Left ventricle myocardium inferior (tissue), 1 donor: ENCODE measurements at places on chromosomes 2 and 18.

DNA sequence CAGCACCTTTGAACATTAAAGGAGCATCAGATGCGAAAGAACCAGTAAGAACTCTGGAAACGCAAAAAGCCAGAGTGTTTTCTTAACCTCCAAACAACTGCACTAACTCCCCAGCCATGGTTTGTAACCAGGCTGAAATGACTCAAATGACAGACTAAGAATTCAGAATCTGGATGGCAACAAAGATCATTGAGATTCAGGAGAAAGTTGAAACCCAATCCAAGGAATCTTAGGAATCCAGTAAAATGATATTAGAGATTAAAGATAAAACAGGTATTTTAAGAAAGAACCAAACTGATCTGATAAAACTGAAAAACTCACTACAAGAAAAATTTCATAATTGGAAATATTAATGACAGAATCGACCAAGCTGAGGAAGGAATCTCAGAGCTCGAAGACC lies 116.7 kb downstream of the PTRHD1 start:
- no peak overlapping the region for H3K4me3 ChIP-seq
- H3K27me3 ChIP-seq, result no peaks in the 10 kb centered on the region
- peaks cover 20% of the 10 kb centered on the region for H3K4me1 ChIP-seq
- peaks cover 14% of the 10 kb centered on the region for H3K36me3 ChIP-seq

DNA sequence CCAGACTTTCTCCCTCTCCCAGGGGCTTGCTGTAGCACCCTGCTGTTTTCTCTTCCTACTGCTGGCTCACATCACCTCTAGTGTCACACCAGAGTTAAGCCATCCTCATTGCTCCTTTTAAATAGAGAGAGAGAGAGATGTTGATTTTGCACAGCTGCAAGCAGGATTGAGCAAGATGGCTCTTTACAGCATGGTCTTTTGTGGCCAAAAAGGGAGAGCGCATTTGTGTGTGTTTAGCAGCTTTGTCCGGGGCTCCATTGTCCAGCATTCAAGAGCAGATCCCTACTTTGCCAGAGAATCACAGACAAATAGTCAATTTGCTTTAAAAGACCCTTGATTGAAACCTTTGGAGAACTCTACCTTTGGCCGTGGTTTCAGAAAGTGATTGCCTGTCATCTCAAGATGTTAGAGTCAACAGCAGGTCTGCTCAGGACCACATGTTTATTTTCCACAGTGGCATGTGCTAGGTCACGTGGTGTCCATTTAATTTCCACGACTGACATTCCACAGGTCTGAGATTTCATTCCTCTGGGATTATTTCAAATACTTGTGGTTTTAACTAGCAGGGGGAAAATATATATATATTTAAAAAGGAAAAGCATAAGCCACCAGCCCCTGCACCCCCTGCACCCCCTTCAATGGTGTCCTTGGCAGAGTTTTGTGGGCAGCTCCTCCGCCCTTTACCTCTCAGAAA lies 359.9 kb upstream of the SLC14A2 start:
- no peak for DNase-seq
- peak overlapping the region; percentile 65 for H3K27ac ChIP-seq
- H3K4me1 ChIP-seq, result peaks cover 20% of the 10 kb centered on the region
- no peak overlapping the region for H3K4me3 ChIP-seq
- no peaks in the 10 kb centered on the region for H3K27me3 ChIP-seq

GRCh38 chr2:45651415-45652089 lies at the start of gene PRKCE:
Gene PRKCE (plus strand): TSS chr2:45651675.
- H3K4me1 ChIP-seq, result peaks cover 70% of the 10 kb centered on the region
- H3K27ac ChIP-seq, result peak within 1 kb of the TSS; percentile 99
- DNase-seq, result peak; percentile 72
- H3K27me3 ChIP-seq, result no peaks in the 10 kb centered on the region
- peak within 1 kb of the TSS; percentile 87 for H3K4me3 ChIP-seq

DNA sequence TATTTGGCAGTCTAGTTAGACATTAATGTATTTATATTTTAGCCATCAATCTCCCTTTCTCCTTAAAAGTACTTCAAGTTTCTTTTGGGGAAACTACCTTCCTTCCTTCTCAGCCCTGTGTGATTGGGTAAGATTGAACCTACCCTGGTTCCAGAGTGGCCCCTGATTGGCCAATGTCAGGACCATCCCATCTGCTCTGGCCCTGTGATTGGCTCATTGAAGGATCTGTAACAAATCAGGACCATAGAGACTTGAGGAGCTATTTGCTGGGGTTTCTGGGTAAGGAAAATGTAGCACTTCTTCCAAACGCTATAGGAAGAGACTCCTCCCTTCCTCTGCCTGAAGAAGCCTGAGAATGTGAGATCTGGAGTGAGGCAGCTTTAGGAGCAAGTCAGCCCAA lies 59.3 kb downstream of the AQP4 start:
- DNase-seq, result no peak
- H3K36me3 ChIP-seq, result no peaks in the 10 kb centered on the region
- H3K4me3 ChIP-seq, result peak overlapping the region; percentile 18

- no peak for DNase-seq
- H3K27me3 ChIP-seq, result no peaks in the 10 kb centered on the region
- H3K4me1 ChIP-seq, result no peaks in the 10 kb centered on the region
- no peak overlapping the region for H3K4me3 ChIP-seq
- H3K27ac ChIP-seq, result no peak overlapping the region
- no peaks in the 10 kb centered on the region for H3K36me3 ChIP-seq
Observed at GRCh38 chr2:140814141-140814540, 1316.7 kb downstream of the LRP1B start.
